Transverse colon (tissue), 4 donors: ENCODE measurements at places on chromosomes 4 and X. TPM values are rescaled to one million over a fixed set of nuclear protein-coding genes. Genes with fewer than 3 reads are reported as not detected.

- no peaks in the 10 kb centered on the region for H3K27me3 ChIP-seq
- H3K4me3 ChIP-seq, result no peak overlapping the region
- DNase-seq, result no peak
- no peaks in the 10 kb centered on the region for H3K4me1 ChIP-seq
- H3K27ac ChIP-seq, result no peak overlapping the region
- no peaks in the 10 kb centered on the region for H3K36me3 ChIP-seq
Observed at GRCh38 chr4:186878203-186878776, 154.6 kb upstream of the FAT1 start.

DNA sequence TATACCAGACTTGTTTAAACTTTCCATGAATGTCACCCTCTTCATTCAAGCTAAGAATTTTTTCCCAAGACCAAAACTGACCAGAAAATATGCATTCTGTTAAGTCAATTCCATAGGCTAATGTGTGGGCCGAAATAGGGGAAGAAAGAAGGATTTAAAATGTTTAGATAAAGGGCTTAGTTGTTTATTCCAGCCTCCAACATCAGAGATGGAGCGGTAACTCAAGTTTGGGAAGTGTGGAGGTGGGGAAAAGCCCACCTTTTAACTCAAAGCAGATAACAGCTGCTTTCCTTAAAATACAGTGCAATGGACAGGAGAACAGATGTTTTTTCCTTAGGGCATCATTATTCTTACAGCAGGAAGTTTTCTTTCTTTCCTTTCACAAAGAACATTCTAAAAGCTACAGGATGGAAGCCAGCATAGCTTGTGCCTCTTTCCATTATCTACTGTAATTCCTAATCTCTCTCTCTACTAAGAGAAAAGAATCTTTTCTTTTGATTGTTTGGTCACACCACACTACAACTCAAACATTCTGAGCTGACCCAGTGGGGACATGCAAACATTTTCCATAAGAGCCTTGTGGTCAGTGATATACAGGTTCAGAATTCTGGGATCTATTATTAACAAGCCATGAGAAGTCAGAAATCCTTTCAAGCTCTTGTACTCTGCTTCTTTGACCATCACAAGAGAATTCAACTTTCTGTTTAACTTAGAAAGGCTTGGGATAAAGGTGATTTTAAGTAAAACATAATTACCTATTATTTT is 101.6 kb downstream of the PDE5A start:
- no peaks in the 10 kb centered on the region for H3K27me3 ChIP-seq
- H3K27ac ChIP-seq, result peak overlapping the region; percentile 51
- peaks cover 6% of the 10 kb centered on the region for H3K36me3 ChIP-seq
- DNase-seq, result no peak
- H3K4me1 ChIP-seq, result peaks cover 8% of the 10 kb centered on the region
- no peak overlapping the region for H3K4me3 ChIP-seq

Gene DUSP9
- not detected for total RNA-seq

- H3K4me1 ChIP-seq, result peaks cover 5% of the 10 kb centered on the region
- no peak overlapping the region for H3K4me3 ChIP-seq
- no peaks in the 10 kb centered on the region for H3K36me3 ChIP-seq
- no peak overlapping the region for H3K27ac ChIP-seq
Observed at GRCh38 chr4:56804551-56804950, 16.9 kb downstream of the SPINK2 start.

DNA sequence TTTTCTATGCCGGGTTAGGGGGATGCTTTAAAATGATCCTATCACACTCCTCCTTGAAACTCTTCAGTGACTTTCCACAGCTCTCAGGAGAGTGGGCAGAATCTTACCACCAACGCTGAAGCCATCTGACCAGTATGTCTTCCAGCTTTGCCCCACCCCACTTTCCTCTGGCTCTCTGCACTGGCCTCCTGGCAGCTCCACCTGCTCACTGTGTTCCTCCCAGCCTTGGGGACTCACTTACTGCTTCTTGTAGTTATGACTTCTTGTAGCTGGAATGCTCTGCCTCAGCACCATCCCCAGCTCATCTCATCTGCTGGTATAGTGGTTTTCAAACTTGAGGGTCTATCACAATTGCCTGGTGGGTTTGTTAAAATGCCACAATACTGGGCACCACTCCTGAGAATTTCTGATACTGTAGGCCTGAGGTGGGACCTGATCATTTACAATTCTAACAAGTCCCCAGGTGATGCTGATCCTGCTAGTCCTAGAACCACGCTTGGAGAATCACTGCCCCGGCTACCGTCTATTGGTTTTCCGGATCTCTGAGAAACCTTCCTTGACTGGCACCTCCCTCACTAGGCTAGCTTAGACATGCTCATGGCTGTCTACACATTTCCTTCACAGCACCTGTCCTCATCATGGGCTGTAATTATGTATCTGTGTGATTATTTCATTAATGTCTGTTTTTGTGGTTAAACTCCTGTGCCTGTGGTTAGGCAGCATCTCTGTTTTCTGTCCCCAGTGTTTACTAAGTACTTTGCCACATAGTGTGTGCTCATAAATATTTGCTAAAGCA is 152.2 kb downstream of the MGST2 start:
- no peak for DNase-seq
- H3K27ac ChIP-seq, result no peak overlapping the region
- H3K27me3 ChIP-seq, result no peaks in the 10 kb centered on the region
- H3K4me3 ChIP-seq, result no peak overlapping the region
- H3K4me1 ChIP-seq, result no peaks in the 10 kb centered on the region
- H3K36me3 ChIP-seq, result no peaks in the 10 kb centered on the region

- no peak for DNase-seq
- no peak overlapping the region for H3K27ac ChIP-seq
- H3K4me1 ChIP-seq, result no peaks in the 10 kb centered on the region
- H3K36me3 ChIP-seq, result no peaks in the 10 kb centered on the region
Observed at GRCh38 chrX:130805903-130806302, 97.1 kb downstream of the ENOX2 start.

- no peaks in the 10 kb centered on the region for H3K4me1 ChIP-seq
- H3K27ac ChIP-seq, result no peak overlapping the region
- H3K36me3 ChIP-seq, result no peaks in the 10 kb centered on the region
- no peak for DNase-seq
- no peaks in the 10 kb centered on the region for H3K27me3 ChIP-seq
- H3K4me3 ChIP-seq, result no peak overlapping the region
Observed at GRCh38 chrX:3166670-3167455, 125.6 kb downstream of the ARSF start.

Gene SPANXD
- not detected for total RNA-seq

Gene PF4V1
- total RNA-seq, result not detected

Gene MAGEA10
- total RNA-seq, result not detected

Gene XG
- not detected for total RNA-seq

Gene POF1B
- 140 TPM for total RNA-seq
